ENCODE measurements at places on chromosomes 6 and 20. TPM values are rescaled to one million over a fixed set of nuclear protein-coding genes. Genes with fewer than 3 reads are reported as not detected.

Gene WRNIP1
- total RNA-seq = 68.8 TPM

DNA sequence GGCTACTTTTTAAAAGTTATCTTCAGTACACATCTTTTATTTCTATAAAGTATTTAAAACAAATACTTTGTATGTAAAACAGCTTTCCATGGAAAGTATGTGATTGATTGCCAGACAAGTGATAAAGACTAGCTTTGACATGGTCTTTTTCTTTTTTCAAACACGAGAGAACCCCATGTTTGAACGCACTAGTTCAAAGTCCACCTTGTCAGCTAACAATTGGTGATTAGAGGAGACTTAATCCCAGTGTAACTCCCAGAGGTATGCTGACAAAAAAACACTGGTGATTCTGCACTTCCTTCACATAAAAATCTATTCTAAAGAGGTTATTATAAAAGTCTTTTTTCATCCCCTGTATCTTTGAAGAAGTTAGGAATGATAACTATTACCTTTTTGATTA is 438.1 kb downstream of the GJA1 start:
- no peak for DNase-seq

Gene B3GALT4
- total RNA-seq = 24.7 TPM

Gene ABHD16B
- total RNA-seq = not detected

- DNase-seq = no peak
Measured at GRCh38 chr6:1554476-1555310, 55.0 kb upstream of the FOXC1 start.

- DNase-seq = no peak
Measured at GRCh38 chr20:63775096-63775978, 35.8 kb downstream of the SLC2A4RG start.

Gene SLC18B1
- total RNA-seq = 4.8 TPM

GRCh38 chr6:105352037-105352617 is 50.8 kb downstream of the PREP start:
- no peak for DNase-seq

Gene DEFB110
- total RNA-seq = not detected

GRCh38 chr6:161434921-161435747 is 161.3 kb upstream of the AGPAT4 start:
- DNase-seq = no peak

GRCh38 chr6:107539849-107540464 is 50.0 kb downstream of the SOBP start:
- DNase-seq = no peak

GRCh38 chr20:9211016-9211760 is 142.3 kb downstream of the PLCB4 start:
- peak; percentile 55 for DNase-seq

Gene IRF4
- 9.5 TPM for total RNA-seq

- peak; percentile 68 for DNase-seq
Measured at GRCh38 chr6:44800171-44800783, 412.8 kb downstream of the CDC5L start.

- no peak for DNase-seq
Measured at GRCh38 chr6:148548065-148548748, 198.6 kb upstream of the UST start.

DNA sequence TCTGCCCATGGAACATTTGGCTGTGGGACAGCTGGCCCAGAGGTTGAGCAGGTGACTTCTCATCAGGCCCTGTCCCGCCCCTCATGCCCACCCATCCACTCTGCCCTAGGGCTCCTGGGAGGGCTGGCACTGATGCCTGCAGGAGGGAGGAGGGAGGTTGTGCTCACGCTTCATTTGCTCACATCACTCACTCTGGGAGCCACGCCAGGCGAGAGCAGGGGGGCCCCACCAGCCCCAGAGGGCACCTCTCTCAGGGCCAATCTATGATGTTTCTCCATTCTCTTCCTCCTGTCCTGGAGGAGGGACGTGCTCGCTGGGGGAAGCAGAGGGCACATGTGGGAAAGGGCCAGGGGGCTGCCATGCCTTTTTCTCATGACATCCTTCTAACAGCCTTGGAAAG is 10.9 kb upstream of the GLP1R start:
- no peak for DNase-seq

All from esophagus muscularis mucosa (tissue), 4 donors.